Hematopoietic multipotent progenitor cell (in vitro differentiated cells): ENCODE measurements at places on chromosomes 12 and 14.
A peak's percentile ranks its signal among the peaks of the same experiment; 100 is the strongest.

GRCh38 chr12:23810329-23810902, 139.1 kb downstream of the SOX5 start:
- DNase-seq = no peak

DNA sequence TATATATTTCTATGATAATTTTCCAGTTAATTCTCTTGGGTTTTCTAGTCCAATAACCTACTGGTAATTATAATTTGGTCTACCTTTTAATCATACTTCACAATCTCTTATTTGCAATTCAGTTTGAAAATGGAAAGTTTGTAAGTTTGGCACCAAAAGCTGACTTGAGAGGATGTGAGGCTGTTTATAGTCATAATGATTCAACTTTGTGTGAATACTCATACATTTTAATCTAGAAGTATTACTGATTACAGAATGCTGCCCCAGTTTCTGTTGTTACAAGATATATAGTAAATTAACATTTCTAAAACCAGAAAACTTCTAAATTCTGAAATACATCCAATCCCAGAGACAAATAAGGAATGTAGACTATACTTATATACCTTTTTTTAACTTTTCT, 158.2 kb downstream of the SLC38A4 start:
- no peak for DNase-seq

DNA sequence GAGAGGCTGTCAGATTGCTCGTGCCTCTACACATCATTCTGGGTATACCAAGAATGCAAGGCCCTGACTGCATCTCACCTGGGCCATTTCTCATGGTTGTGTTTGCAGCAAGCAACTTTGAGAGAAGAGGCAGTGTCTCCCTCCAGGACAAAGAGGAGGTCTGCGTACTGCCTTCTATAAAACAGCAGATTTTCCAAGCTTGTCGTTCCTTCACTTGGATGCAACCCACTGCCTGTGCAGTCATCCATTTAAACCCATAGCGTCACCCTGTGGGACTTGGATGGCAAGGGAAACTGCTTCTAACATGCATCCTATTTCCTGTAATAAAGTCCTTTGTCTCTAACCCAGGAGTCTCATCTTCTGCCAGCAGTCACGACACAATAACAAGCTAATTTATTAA, 1.3 kb downstream of the POMT2 start:
- DNase-seq = no peak

DNA sequence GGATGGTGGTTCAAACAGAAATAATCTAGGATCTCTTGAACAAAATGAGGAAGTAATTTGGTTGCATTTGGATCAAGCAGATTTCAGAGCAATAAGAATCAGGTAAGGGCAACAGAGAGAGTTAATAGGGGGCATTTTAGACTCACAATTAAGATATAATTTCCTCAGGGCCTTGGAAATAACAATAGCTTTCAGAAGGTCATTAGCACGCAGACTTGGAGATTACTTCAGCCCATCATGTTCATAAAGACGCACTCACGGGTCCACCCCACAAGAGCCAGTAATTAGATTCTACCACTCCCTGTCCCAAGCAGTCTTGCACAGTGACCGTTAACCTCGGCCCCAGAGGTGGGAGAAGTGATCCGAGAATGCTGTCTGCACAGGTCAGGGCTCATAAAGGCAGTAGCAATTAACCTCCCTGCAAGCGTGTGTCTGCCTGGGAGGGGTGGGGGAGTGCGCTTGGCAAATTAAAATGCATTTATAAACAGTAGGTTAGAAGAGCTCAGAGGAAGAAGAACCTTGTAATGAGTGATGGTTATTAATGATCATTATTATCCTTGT, 125.7 kb upstream of the CCDC196 start:
- no peak for DNase-seq

DNA sequence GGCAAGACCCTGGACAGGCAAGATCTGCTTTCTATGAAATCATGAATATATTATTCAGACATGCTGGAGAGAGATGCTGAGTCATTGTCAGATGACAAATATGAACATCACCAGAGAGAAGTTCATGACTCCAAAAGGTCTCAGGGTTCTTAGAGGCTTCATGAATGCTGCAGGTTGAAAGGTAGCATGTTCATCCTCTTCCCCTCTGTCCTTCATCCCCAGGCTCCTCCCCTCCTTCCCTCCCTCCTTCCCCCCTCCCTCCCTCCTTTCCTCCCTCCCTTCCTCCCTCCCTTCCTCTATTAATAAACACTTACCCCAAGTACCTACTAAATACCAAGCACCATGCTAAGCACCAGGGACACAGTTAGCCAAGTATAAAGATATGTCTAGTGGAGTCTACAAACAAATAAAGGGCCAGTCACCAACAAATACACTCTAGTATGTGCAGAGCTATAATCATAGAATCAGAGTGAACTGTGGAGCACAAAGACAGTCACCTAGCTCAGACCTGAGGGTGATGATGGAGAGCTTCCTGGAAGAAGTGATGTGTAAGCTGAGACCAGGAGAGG, 46.2 kb downstream of the RPH3A start:
- DNase-seq = peak; percentile 59

DNA sequence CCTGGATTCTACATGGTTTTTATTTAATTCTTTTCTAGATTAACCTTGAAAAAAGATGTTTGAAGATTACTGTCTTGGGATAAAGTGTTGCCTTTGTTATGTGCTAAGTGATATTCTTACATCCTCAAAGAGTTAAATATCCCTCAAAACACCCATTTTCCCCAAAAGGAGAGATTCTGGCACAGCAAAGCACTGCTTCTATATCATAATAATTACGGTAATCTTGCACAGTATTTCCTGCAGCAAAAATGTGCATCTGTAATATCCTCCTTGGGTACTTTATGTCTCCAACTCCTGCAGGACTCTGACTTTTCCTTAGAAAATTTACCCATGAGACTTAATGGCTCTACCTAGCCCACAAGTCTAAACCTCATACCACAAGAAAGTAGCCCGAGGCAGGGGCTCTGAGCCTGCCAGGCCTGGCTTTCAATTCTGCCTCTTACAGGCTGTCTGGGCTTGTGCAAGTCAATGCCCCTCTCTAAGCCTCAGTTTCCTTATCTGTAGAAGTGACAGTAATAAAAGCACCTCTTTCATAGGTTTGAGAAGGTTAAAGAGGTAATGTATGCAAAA, 45.8 kb downstream of the SVOP start:
- DNase-seq = no peak

GRCh38 chr12:108633534-108634248, at the start of gene SELPLG:
Gene SELPLG, minus strand, starts transcription at chr12:108633894. Its CDS starts 9,587 bp downstream, at chr12:108624307.
- peak; percentile 84 for DNase-seq

DNA sequence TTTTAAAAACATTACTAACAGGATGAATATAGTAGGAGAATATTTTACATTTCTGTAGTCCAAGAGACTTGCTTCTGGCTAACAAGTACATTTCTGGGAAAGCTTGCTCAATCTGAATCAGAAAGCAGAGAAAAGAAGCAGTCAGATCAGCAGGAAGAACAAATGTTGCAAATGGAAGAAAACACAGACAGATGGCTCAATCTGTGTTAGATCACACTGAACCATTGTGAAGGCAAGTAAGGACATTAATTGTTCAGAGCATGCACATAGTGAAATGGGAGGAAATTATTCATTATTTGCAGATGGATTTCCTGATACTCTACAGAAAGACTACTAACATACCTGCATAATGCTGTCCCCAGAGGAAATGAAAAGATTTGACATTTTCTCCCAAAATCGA, 65.2 kb upstream of the CNOT2 start:
- DNase-seq = no peak
